ENCODE measurements at places on chromosomes 4 and X.

- no peak for DNase-seq
Observed at GRCh38 chrX:12962041-12962504, 12.8 kb upstream of the TMSB4X start.

DNA sequence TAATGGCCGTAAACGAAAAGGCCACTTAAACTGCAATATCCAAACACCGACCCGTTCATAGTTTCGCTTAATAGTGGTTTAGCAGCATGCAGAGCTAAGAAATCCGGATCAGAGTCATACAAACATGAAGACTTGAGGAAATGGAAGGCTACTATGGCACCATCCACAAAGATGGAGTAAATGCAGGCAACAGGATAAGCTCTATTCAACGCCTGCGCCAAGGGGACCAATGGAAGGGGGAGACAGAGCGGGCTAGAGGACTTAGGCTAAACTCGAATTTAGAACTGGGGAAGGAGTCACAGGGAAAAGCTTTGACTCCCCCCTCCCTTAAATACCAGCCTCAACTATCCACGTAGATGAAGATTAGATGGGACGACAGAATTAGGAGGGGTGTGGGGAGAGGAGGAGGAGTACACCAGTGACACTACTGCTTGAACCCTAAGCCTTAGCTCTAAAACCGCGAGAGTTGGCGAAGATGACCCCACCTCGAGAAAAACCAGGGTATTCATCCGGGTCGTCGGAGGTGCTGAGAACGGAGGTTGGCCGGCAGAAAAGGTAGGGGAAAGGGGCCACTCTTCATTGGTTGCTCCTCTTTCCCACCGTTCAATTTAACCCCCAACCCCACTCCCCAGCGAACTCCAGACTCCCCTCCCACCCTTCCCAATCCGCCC is 3.5 kb downstream of the HUWE1 start:
- peak; percentile 25 for DNase-seq

- no peak for DNase-seq
Observed at GRCh38 chr4:3237712-3238560, 11.0 kb upstream of the MSANTD1 start.

- DNase-seq, result no peak
Observed at GRCh38 chr4:84583876-84584380, 1.0 kb downstream of the CDS1 start.
